ENCODE measurements at places on chromosomes 4 and X. TPM values are rescaled to one million over a fixed set of nuclear protein-coding genes. Genes with fewer than 3 reads are reported as not detected.
A peak's percentile ranks its signal among the peaks of the same experiment; 100 is the strongest.

CYLC1 gene
- total RNA-seq, result not detected

DUSP21 gene
- not detected for total RNA-seq

DNA sequence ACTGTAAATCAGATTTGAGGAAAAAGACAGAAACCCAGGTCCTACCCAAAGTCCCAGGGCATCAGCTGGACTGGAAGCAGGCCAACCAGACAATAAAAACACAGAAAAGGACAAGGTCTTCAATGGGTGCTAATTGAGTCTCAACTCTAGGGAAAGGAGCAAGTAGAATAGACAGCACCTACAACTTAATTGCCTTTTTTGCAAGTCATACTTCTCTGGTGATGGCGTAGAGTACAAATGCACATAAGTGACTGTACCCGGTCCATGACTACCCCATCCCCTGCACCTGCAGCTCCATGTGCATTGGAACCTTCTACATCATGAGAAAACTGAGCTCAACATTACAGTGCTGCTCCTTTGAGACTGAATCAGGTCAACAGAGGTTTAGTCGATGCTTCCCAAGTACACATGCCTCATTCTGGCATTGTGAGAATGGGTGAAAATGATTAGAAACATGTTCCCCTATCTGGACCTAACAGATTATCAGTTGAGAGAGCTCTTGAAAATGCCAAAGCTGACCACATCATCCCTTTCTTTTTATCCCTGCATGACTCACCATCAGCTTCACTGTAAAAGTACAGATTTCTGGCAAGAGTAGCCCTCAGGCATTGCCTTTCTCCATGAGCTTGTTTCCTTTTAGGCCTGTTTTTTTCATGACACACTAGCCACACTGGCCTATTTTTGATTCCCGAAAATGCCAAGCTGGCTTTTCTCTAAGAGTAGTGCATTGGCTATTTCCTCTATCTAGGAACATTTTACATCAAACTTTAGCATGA, 298.3 kb downstream of the HS3ST1 start:
- peaks cover 31% of the 10 kb centered on the region for H3K4me1 ChIP-seq
- H3K4me3 ChIP-seq, result no peak overlapping the region
- H3K27ac ChIP-seq, result no peak overlapping the region
- no peaks in the 10 kb centered on the region for H3K36me3 ChIP-seq
- DNase-seq, result no peak
- H3K27me3 ChIP-seq, result no peaks in the 10 kb centered on the region

GRCh38 chr4:153971899-153972298, 183.0 kb upstream of the SFRP2 start:
- no peak overlapping the region for H3K4me3 ChIP-seq
- H3K4me1 ChIP-seq, result no peaks in the 10 kb centered on the region
- no peaks in the 10 kb centered on the region for H3K36me3 ChIP-seq
- H3K27ac ChIP-seq, result no peak overlapping the region
- no peak for DNase-seq

DNA sequence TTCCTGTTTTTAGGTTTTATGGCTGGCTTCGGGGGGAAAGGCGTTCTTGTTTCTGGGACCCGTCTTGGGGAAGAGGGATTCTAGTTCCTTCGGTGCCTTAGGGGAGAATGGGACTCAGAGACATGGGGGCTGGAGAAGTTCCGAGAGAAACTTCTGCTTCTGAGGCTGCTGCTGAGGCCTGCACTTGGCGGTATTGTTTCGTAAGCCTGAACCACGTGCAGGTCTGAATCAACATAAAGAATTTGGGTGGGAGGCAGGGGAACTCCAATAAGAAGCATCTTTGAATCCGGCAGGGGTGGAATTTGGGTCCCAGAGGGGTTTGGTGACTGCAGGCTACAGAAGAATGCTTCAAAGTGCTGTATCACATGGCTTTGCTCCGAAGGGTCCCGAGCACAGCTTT, 15.1 kb downstream of the XG start:
- no peak overlapping the region for H3K27ac ChIP-seq
- no peak for DNase-seq
- peaks cover 16% of the 10 kb centered on the region for H3K27me3 ChIP-seq
- H3K36me3 ChIP-seq, result no peaks in the 10 kb centered on the region

DNA sequence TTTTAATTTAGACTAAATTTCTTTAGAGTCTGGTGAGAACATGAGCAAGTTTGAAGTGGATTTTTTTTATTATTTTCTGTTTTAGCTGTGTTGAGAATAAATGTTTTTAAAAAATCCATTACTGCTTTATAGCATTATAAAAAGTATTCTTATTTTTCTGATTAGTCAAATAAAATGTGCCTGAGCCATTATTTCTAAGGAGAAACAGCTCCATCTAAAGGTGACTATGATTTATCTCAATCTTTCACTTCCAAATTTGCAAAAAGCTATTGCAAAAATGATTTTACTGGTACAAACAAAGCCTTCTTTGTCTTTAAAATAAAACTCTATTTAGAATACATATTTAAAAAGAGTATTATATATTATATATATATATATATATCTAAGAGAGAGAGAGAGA, 959.2 kb downstream of the FAM133A start:
- DNase-seq, result no peak
- H3K36me3 ChIP-seq, result no peaks in the 10 kb centered on the region
- no peaks in the 10 kb centered on the region for H3K27me3 ChIP-seq
- no peak overlapping the region for H3K4me3 ChIP-seq

DNA sequence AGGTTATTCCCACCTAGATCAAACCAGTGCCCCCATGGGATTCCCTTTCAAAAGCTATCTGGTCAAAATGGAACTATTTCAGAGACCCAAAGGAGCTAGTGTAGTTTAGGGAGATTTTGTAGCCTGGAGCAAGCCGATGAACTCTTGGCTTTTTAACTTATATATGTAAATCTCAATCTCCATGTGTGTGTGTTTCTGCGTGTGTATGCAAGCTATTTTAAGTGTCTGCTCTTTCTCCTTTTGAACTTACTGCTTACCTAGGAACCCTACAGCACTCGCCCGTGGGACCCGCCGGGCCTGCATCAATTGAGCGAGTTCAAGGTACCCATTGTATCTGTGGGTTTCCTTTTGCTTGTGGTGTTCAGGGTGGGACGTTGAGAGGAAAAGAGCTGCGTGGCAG, 10.4 kb downstream of the CSTF2 start:
- peak overlapping the region; percentile 56 for H3K4me3 ChIP-seq
- peaks cover 65% of the 10 kb centered on the region for H3K36me3 ChIP-seq
- peaks cover 11% of the 10 kb centered on the region for H3K4me1 ChIP-seq
- no peaks in the 10 kb centered on the region for H3K27me3 ChIP-seq

- no peaks in the 10 kb centered on the region for H3K4me1 ChIP-seq
- DNase-seq, result no peak
- no peak overlapping the region for H3K27ac ChIP-seq
- no peak overlapping the region for H3K4me3 ChIP-seq
- peaks cover 32% of the 10 kb centered on the region for H3K36me3 ChIP-seq
- no peaks in the 10 kb centered on the region for H3K27me3 ChIP-seq
Measured at GRCh38 chr4:102683881-102684609, 76.7 kb downstream of the MANBA start.

DNA sequence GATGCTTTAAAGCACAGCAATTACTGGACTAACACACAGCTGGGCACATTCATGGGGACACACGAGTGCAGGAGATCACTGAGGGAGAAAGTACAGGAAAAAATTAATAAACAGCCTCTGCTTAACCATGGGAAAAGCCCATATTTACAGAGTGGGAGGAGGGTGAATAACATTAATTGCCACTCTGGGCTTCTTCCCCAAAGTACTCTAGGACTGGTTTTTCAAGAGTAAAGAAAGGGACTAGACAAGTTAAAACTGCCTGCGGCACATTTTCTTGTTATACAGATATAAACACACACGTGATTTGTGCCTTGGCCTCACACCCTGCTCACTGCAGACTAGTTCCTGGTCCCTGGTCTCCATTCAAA, 179.7 kb upstream of the TET2 start:
- DNase-seq, result no peak
- peak overlapping the region; percentile 86 for H3K27ac ChIP-seq
- peaks cover 23% of the 10 kb centered on the region for H3K4me1 ChIP-seq
- H3K4me3 ChIP-seq, result peak overlapping the region; percentile 70
- H3K36me3 ChIP-seq, result no peaks in the 10 kb centered on the region
- peaks cover 4% of the 10 kb centered on the region for H3K27me3 ChIP-seq

- DNase-seq, result no peak
- H3K36me3 ChIP-seq, result no peaks in the 10 kb centered on the region
- H3K4me1 ChIP-seq, result no peaks in the 10 kb centered on the region
Measured at GRCh38 chr4:177376024-177376423, 66.2 kb downstream of the AGA start.

DNA sequence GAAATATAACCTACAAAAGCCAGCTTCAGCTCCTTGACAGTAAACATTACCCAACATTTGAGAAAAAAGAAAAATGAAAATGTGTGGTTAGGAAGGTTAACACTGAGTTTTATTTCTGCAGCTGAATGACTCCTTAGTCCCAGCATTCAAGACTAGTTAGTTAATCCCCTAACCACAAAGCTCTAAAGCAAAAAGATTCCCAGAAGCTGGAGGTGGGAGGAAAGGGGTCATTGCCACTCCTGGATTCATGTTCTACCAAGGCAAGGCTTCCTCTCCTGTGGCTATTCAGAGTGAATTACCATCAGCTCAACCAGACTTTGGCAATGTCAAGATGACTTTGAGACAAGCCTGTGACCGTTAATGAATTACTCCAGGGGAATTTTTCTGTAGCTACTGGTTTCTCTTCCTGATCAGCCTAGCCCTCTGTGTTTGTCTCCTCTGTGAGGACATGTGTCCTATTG, 63.6 kb downstream of the HADH start:
- no peaks in the 10 kb centered on the region for H3K36me3 ChIP-seq
- no peak overlapping the region for H3K27ac ChIP-seq
- no peak for DNase-seq
- no peaks in the 10 kb centered on the region for H3K4me1 ChIP-seq
- H3K27me3 ChIP-seq, result no peaks in the 10 kb centered on the region

DNA sequence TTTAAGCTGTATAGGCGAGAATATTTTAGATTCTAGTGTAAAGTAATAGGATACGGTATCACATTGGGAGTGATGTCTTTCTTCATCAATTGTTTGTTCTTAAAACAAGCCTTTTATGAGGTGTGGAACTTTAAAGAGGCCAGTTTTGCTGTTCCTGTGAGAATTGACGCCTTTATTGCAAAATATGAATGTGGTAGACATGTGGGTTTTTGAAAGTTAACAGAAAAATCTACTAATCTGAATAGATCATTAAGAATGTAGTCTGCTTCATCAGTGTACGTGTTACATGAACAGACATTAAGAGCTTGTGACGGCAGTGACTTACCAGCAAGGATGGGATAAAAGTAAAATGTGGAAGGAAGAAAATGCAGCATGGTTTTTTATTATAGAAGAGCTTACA, 63.8 kb downstream of the STOX2 start:
- no peak for DNase-seq
- H3K4me3 ChIP-seq, result no peak overlapping the region
- H3K27me3 ChIP-seq, result peaks cover 13% of the 10 kb centered on the region
- H3K4me1 ChIP-seq, result no peaks in the 10 kb centered on the region
- no peak overlapping the region for H3K27ac ChIP-seq

DNA sequence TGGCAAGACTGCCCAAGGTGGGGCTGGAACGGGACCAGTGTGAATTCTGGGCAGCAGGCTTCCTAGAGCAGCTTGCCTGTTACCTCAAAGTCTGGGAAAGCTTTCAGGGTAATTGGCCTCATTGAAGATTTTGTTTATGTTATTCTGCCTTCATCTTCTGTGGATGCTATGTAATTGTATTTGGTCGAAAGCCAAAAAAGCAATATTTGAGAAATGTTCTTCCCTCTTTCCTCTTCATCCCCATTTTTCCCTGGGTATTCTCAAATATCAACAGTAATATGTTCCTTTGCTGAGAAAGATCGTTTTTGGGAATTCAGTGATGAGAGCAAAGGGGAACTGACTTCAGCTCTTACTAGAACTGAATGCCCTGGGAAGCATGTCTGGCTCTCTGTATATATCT, 12.9 kb downstream of the TMEM131L start:
- peaks cover 93% of the 10 kb centered on the region for H3K4me1 ChIP-seq
- H3K27me3 ChIP-seq, result no peaks in the 10 kb centered on the region
- peak overlapping the region; percentile 75 for H3K27ac ChIP-seq
- no peak for DNase-seq

Measured in activated B cell treated with CpG ODN at 0.5 μM for 24 hours (primary cell).